ENCODE measurements at places on chromosomes 1 and 21.

- no peak for DNase-seq
Observed at GRCh38 chr1:83034851-83035250, 964.1 kb downstream of the TTLL7 start.

GRCh38 chr1:162367772-162368171, 8.9 kb downstream of the SPATA46 start:
- no peak for DNase-seq

- no peak for DNase-seq
Observed at GRCh38 chr1:234957330-234958065, 171.1 kb downstream of the TOMM20 start.

DNA sequence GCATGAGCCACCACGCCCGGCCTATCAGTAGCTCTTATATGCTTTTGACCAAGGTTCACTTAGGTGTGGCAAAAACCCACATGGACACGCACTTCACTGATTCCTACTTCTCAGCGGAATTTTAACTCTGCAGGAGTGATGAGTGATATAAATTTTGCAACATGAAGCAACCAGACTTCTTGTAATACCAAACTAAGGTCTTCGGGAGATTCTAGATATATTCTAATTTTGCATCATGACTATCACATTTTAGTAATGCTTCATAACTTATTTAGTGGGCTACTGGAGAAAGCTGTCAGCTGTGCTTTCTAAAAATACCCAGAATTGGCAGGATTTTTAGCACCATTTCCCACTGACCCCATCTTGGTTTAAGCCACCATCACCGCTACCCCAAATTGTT, 27.8 kb downstream of the RHCE start:
- no peak for DNase-seq

DNA sequence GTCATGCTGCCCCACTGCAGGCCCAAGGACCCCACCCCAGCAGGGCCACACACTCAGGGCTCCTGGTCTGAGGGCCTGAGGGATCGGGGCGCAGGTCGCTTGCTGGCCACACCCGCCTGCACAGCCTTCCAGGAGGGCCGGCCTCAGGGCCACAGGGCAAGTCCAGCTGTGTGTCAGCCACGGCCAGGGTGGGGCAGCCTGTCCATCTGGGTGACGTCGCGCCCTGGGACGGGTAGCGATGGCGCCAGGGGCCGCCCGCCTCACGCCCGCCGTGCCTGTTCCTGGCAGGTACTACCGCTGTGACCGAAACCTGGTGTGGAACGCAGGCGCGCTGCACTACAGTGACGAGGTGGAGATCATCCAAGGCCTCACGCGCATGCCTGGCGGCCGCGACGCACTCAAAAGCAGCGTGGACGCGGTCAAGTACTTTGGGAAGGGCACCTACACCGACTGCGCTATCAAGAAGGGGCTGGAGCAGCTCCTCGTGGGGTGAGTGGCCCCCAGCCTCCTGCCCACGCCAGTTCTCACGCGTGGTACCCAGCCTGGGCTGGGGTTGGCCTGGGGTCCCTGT, 2.5 kb downstream of the COL6A1 start:
- DNase-seq = no peak

DNA sequence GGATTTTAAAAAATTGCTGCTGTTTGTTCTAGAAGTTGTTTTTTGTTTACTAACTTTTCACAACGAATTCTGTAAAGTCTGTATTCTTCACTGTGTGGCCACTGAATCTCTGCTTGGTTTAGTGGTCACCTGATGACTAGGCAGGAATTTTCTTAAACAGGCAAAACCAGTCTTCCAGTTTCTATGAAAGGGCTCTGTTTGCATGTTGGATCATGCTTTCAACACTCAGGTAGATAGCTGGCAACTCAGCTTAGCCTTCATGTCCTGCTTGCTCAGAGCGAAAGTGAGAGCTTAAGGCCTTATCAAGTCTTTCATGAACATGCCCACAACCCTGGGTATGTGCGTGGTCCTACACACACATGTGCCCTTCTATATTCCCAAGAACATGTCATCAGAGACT, 52.4 kb upstream of the CCDC190 start:
- no peak for DNase-seq

DNA sequence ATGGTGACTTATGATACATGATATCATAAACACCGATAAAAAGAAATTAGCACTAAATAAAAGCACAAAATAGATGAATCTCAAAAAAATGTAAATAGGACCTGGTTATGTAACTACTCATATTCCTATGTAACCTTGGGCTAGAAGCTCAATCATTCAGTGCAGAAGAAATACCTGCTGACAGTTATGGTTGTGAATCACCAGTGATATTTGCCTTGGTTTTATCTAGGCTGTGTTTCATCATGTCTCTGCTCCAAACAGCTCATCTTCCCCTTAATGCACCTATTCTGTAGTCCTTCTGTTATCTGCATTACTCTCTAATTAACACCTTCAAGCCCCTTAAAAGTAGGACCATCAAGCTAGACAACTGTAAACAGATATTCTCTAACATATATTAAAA, 16.3 kb upstream of the PIGC start:
- DNase-seq = no peak

DNA sequence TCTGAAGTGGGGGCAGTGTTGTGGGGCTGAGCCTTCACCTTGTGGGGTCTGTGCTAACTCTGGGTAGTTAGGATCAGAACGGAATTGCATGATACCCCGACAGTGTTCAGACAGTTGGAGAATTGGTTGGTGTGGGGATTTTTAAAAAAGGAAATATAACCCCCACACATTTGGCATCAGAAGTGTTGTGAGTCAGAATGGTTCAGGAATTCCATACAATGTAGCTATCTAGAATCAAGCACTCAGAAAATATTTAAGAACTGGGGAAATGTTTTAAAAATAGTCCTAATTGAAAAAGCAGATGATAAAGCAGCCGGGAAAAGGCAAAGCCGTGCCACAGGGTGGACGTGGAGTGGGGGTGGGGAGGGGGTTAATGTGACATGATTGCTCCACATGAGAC, 6.5 kb upstream of the S100A7 start:
- DNase-seq = no peak

DNA sequence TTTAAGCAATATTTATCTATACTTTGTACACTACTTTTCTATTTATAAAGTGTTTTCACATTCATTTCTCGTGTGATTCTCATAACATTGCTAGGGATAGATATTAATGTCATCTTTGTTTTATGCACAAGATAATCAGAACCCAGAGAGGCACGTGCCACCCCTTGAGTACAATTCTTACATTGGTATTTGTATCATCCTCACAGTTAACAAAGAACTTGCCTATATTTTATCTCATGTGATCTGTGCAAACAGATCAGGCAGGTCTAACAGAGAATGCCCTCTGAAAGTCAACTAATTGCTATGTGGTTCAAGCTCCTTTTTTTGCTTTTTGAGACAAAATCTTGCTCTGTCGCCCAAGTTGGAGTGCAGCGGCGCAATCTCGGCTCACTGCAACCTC, 604.5 kb downstream of the LMO4 start:
- DNase-seq = no peak
